LNCaP clone FGC (cell line): ENCODE measurements at places on chromosomes 1 and 21.

DNA sequence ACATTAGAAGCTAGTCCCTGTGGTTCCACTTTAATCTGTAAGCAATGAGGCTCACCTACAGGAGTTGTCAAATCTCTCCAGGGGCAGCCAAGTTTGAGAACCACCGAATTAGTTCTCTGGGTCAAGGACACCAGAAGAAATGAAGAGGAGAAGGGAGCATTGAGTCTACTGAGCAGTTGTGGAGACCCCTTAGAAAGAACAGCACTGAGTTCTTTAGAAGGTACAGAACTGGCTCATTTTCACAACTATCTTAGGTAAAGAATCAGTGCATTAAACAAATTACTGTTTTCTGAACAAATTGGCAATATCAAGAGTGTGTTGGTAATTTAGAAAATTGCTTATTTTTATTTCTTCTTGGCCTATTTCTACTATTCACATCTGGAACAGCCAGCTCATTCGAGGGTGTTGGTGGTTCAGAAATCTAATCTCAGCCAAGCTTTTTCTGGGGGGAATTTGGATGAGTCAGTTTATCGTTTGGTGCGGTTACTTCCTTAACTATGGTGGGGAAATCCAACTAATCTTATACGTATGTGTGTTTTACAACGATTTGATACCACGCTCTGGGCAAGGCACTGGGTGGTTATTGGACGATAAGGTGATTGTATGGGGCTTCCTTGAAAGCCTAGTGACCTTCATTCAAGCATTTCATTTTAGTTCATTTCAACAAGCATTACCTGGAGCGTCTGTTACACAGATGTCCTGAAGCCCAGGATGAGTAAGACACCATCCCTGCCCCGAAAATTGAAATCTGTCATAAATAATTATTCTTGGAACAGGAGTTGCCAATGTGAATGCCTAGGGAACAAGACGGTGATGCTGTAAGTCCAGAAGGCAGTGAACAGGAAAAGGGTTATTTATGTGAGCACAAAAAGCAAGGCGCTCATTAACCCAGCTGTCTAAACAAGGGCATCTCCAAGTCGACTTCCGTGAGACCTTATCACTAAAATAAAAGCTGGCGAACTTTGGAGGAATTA is 52.0 kb upstream of the TMPRSS2 start:
- peak; percentile 70 for DNase-seq

DNA sequence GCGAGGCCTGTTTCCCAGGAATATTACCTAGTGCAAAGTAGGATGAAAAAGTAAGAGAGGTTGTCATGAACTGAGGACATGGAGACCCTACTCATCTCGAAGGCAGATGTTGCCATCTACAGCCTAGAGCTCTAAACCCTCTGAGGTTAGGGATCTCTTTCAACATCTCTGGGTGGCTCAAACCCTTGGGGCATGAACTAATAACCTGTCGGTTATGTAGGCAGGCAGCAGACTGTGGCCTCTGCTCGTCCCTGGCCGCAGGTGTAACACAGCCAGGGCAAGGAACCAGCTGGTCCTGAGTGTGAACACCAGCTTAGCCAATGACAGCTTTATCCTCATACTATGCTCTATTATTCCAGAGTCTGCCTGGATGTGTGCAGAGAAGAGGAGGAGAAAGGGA is 13.2 kb downstream of the CAPZB start:
- no peak for DNase-seq

- no peak for DNase-seq
These were observed 659.0 kb downstream of the PTPRC start for GRCh38 chr1:199297887-199298286.

DNA sequence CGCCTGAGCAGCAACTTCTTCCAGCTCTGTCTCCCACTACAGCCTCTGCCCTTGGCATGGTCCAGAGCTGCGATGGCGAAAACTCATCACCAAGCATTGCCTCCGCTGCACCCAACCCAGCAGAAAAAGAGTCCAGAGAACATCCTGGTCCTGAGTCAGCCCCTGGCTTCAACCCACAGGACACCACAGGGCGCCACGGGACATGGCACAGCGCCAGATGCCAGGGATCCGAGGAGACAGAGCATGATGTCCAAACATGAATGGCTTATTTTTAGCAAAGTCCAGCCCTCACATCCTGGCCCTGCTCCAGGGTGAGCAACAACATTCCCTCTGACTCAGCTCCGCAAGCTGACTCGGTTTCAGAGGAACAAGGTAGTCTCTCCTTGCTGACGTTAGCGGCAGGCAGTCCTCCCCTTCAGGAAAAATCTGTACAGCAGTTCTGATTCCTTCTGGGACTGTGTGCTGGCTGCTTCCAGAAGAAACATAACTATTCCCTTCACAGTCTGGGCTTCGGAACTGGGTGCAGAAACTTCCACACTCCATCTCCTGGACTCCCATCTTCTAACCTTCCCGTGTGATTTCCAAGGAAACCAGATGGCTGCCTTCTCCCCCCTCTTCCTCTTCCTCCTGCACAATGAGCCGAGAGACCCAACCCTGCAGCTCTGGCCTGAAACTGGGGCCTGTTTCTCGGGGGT is 131.3 kb downstream of the TOMM20 start:
- peak; percentile 94 for DNase-seq

DNA sequence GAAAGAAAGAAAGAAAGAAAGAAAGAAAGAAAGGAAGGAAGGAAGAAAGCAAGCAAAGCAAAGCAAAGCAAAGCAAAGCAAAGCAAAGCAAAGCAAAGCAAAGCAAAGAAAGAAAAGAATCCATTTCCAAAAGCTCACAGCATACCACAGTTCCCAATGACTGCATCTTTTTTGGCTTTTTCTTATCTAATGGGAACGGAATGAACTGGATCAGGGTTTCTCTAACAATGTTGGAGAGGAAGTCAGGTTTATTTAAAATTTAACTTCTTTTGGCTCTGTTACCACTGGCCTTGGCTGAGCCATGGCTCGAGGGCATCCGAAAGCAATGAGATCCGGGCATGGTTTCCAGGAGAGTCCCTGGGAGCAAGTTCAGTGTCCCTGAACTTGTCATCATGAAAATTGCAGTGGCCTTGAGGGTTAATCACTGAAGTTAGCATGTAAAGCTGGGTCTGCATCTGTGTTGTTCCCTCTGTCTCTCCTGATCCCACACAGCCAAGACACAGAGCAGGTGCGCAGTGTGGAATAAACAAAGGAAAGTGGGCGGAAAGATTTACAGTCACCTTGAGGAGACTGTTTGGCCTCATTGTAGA is 34.6 kb upstream of the CTPS1 start:
- no peak for DNase-seq

GRCh38 chr1:113769601-113769970 is 10.3 kb upstream of the PHTF1 start:
- no peak for DNase-seq

DNA sequence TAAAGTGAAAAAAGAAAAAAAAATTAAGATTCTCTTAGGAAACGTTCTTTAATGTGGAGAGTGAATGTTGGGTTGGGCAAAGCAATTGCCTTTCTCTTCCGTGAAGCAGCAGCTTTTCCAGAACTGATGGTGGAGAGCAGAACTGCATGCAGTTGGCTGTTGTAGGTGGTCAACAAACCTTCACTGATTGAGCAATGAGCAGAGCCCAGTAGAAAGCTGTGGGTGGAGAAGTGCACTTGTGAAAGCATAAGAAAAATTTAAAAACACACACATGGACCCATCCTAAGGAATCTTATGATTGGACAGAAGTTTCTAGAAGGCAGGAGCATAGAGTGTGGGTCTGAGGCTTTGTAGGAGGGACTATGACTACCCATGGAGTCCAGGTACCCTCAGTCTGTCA is 4.5 kb downstream of the PRELP start:
- no peak for DNase-seq

- DNase-seq = no peak
These were observed at the start of gene SPATA46 for GRCh38 chr1:162376691-162377090. SPATA46 (minus strand) TSS chr1:162376854; CDS start chr1:162376790, 64 bp downstream.

DNA sequence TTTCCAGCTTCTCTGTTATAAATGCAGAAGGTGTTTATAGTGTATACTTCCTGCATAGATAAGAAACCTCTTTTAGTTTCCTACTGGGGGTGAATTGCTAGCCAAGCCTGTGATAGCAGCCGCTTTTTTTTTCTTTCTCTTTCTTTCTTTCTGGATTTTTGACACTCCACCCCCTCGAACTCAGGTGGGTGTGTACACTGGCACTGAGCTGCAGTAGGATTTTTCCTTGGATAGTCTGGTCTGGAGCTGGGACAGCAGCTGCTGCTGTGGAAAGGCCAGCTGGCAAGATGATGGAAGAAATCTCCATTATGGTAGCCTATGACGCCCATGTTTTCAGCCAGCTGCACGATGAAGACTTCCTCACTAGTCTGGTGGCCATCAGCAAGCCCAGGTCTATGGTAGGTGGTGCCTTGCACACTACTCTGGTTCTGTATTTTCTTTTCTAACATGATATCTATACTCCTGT is 122.5 kb upstream of the CACYBP start:
- no peak for DNase-seq

DNA sequence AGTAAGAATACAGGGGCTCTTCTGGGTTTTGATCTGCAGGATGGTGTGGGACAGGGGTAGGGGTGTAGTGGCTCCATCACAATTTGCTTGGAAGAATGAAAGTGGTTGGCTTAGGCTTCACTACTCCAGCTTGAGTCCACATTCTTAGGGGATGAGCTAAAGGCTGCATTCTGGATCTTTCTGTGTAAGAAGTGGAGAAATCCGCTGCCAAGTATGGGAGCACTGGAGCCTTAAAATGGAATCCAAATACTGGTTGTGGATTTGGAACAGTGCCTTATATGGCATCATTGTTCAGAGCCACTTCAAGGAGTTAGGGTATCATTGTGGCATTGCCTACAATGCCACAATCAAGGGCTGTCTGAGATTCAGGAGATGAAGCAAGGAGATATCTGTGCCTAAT is 187.1 kb downstream of the LMO4 start:
- DNase-seq = no peak

DNA sequence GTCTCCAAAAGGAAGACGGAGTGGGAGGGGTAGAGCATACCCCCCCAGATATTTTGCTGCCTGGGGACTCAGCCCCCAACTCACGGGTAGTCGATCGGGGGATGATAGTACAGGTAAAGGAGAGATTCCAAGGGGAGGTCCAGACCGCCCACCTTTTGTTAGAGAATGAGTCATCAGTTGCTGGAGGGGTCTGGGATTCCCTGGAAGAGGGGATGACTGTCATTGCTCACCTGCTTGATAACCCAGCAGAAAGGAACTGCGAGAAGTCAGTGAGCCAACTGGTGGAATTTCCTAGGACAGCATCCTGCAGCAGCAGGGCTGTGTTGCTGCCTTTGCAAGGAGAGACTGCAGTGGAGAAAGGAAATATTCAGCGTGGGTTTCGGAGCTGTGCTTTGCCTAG is 64.4 kb downstream of the MACF1 start:
- no peak for DNase-seq

GRCh38 chr1:179143322-179143721 is 61.5 kb downstream of the TOR3A start:
- DNase-seq = no peak

- no peak for DNase-seq
These were observed 75.5 kb downstream of the FOXD2 start for GRCh38 chr1:47513393-47513792.
